Esophagus muscularis mucosa (tissue), 4 donors: ENCODE measurements at places on chromosomes 11 and 22. TPM values are rescaled to one million over a fixed set of nuclear protein-coding genes. Genes with fewer than 3 reads are reported as not detected.

HBD gene
- not detected for total RNA-seq

DEUP1 gene
- not detected for total RNA-seq

GUCD1 gene
- total RNA-seq: 93.4 TPM

BACE1 gene
- total RNA-seq: 20.8 TPM

PHF21B gene
- 9.4 TPM for total RNA-seq

LRP5 gene
- 34.0 TPM for total RNA-seq

MOB2 gene
- 66.6 TPM for total RNA-seq

DNA sequence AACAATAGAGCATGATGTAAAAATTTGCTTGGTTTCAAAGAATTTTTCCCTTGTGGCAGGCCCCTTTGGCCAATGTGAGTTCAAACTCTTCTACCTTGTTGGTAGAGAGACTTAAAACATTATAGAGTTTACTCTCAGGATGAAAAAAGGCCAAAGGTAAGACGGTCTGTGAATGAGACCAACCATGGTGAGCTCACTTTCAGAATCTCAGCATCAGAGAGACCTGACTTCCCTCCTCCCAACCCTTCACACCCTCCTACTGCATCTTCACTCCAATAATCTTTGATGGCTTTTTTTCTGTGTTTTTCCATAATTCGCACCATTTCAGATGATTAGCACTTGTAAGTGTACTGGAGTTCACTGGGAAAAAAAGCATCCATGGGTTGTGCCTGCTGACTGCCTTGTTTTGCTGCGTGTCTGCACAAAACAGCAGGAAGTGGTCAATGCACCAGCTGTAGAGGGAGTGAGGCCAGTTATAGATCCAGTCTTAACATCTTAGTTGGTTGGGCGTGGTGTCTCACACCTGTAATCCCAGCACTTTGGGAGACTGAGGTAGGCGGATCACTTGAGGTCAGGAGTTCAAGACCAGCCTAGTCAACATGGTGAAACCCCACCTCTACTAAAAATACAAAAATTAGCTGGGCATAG lies 64.1 kb downstream of the SLC1A2 start:
- no peaks in the 10 kb centered on the region for H3K27me3 ChIP-seq
- no peak overlapping the region for H3K27ac ChIP-seq
- H3K4me1 ChIP-seq: peaks cover 37% of the 10 kb centered on the region
- no peak for DNase-seq
- no peak overlapping the region for H3K4me3 ChIP-seq

GRCh38 chr22:19658967-19659804 lies 55.1 kb upstream of the SEPTIN5 start:
- DNase-seq: no peak
- H3K27me3 ChIP-seq: no peaks in the 10 kb centered on the region
- H3K27ac ChIP-seq: no peak overlapping the region
- H3K36me3 ChIP-seq: no peaks in the 10 kb centered on the region
- H3K4me3 ChIP-seq: no peak overlapping the region
- H3K4me1 ChIP-seq: peaks cover 4% of the 10 kb centered on the region

- no peaks in the 10 kb centered on the region for H3K27me3 ChIP-seq
- H3K36me3 ChIP-seq: no peaks in the 10 kb centered on the region
- no peak overlapping the region for H3K4me3 ChIP-seq
These were observed 624.5 kb downstream of the OPCML start for GRCh38 chr11:132907651-132908413.

- peak; percentile 62 for DNase-seq
- no peak overlapping the region for H3K4me3 ChIP-seq
- H3K27me3 ChIP-seq: no peaks in the 10 kb centered on the region
- H3K27ac ChIP-seq: no peak overlapping the region
- no peaks in the 10 kb centered on the region for H3K4me1 ChIP-seq
- H3K36me3 ChIP-seq: no peaks in the 10 kb centered on the region
These were observed 7.3 kb downstream of the HEPHL1 start for GRCh38 chr11:94028436-94028835.

GRCh38 chr22:44014241-44014640 lies 9.9 kb upstream of the PARVB start:
- no peaks in the 10 kb centered on the region for H3K4me1 ChIP-seq
- no peak overlapping the region for H3K27ac ChIP-seq
- H3K36me3 ChIP-seq: no peaks in the 10 kb centered on the region

- no peaks in the 10 kb centered on the region for H3K36me3 ChIP-seq
- DNase-seq: no peak
- no peaks in the 10 kb centered on the region for H3K27me3 ChIP-seq
These were observed 381.9 kb upstream of the TENM4 start for GRCh38 chr11:79822766-79823165.

GRCh38 chr22:49487950-49488349 lies 339.7 kb downstream of the BRD1 start:
- H3K27me3 ChIP-seq: no peaks in the 10 kb centered on the region
- no peak overlapping the region for H3K27ac ChIP-seq
- no peaks in the 10 kb centered on the region for H3K36me3 ChIP-seq
- no peak overlapping the region for H3K4me3 ChIP-seq
- no peak for DNase-seq
- no peaks in the 10 kb centered on the region for H3K4me1 ChIP-seq

- H3K27me3 ChIP-seq: no peaks in the 10 kb centered on the region
- H3K36me3 ChIP-seq: no peaks in the 10 kb centered on the region
- DNase-seq: no peak
- H3K4me1 ChIP-seq: peaks cover 11% of the 10 kb centered on the region
- peak overlapping the region; percentile 31 for H3K4me3 ChIP-seq
- H3K27ac ChIP-seq: no peak overlapping the region
These were observed 82.3 kb downstream of the RCN1 start for GRCh38 chr11:32172848-32173834.

GRCh38 chr11:111177037-111177871 lies 68.3 kb upstream of the POU2AF2 start:
- no peaks in the 10 kb centered on the region for H3K36me3 ChIP-seq
- no peak overlapping the region for H3K27ac ChIP-seq
- no peak for DNase-seq
- no peaks in the 10 kb centered on the region for H3K4me1 ChIP-seq
- H3K4me3 ChIP-seq: no peak overlapping the region
- H3K27me3 ChIP-seq: no peaks in the 10 kb centered on the region

DNA sequence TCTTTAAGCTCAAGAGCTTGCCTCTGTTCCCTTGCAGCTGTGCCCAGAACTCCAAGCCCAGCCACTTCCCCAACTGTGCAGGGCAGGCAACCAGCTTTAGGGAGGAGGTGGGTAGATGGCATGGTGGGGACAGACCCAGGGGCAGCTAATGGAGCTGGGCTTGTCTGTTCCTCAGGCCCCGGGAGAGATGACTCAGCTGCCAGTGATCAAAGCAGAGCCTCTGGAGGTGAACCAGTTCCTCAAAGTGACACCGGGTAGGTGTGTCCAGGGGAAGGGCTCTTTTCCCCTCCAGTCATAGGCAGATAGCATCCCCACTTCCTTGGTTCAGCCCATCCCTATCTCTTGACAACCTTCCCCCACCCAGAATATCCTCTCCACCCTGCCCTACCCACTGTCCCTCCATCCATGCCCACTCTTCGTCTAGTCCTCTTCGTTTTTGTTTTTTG lies 32.4 kb downstream of the CREB3L1 start:
- H3K27ac ChIP-seq: no peak overlapping the region
- peaks cover 12% of the 10 kb centered on the region for H3K4me1 ChIP-seq
- no peaks in the 10 kb centered on the region for H3K27me3 ChIP-seq
- H3K4me3 ChIP-seq: no peak overlapping the region
- DNase-seq: no peak
- H3K36me3 ChIP-seq: no peaks in the 10 kb centered on the region

DNA sequence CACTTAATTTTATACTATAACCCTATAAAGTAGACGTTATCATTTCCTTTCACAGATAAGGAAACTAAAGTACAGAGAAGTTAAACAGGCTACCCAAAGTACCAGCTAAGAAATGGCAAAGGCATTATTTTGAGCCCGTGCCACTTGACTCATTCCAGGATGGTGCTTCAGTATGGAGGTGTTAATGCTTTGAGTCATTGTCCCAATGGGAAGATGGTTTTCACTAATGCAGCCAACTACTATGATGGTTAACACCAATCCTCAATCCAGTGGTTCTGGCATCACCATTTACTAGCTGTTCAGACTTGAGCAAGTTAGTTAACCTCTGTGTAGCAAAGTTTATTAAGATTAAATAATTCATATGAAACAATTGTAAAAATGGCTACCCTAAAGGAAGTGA lies 123.1 kb upstream of the SLC5A12 start:
- DNase-seq: no peak
- H3K4me3 ChIP-seq: no peak overlapping the region
- H3K4me1 ChIP-seq: peaks cover 5% of the 10 kb centered on the region
- H3K27ac ChIP-seq: no peak overlapping the region
- H3K27me3 ChIP-seq: no peaks in the 10 kb centered on the region

DNA sequence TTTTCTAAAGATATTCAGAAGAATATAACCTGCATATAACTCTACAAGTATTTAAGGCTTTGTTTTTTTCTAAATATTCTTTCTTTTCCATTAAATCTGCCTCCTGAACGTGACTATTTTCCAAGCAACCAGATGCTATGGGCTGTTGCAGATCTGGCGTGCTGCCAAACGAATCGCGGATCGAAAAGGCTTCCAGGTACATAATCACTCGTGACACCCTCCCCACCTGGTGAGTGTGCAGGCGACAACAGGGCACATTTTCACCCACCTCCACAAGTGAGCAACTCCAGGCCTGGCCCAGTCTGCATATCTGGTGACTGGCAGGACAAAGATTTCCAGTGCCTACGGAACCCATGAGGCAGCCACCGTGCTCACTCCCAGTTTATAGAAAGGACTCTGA lies 660.1 kb downstream of the OPCML start:
- H3K36me3 ChIP-seq: no peaks in the 10 kb centered on the region
- H3K27me3 ChIP-seq: no peaks in the 10 kb centered on the region
- no peaks in the 10 kb centered on the region for H3K4me1 ChIP-seq
- no peak for DNase-seq
- no peak overlapping the region for H3K27ac ChIP-seq
- no peak overlapping the region for H3K4me3 ChIP-seq

DNA sequence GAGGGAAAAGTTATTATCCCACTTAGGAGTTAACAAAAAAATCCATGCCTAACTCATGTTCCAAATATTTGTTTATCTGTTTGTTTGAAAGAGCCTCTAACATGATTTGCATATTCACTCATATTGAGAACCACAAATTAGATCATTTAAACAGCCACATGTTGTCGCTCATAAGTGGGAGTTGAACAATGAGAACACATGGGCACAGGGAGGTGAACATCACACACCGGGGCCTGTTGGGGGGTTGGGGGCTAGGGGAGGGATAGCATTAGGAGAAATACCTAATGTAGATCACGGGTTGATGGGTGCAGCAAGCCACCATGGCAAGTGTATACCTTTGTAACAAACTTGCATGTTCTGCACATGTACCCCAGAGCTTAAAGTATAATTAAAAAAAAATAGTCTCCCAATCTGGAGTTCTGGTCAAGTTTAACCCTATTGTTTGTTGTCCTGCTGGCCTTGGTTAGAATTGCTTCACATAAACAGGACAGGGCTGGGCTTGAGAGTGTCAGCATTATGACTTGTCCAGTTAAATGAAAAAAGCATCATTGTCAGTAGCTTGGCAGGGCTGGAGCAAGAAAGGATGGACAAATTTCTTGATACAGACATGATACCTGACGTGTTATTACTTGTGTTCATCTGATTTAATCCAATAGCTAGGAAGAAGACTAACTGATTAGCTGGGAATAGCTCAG lies 57.8 kb upstream of the PSMA1 start:
- peaks cover 11% of the 10 kb centered on the region for H3K4me1 ChIP-seq
- H3K27me3 ChIP-seq: no peaks in the 10 kb centered on the region
- DNase-seq: no peak
- H3K4me3 ChIP-seq: no peak overlapping the region
- no peaks in the 10 kb centered on the region for H3K36me3 ChIP-seq

- H3K4me1 ChIP-seq: no peaks in the 10 kb centered on the region
- H3K36me3 ChIP-seq: no peaks in the 10 kb centered on the region
- H3K27me3 ChIP-seq: peaks cover 23% of the 10 kb centered on the region
- no peak for DNase-seq
- no peak overlapping the region for H3K4me3 ChIP-seq
These were observed 48.6 kb upstream of the SLC22A12 start for GRCh38 chr11:64542172-64543125.

DNA sequence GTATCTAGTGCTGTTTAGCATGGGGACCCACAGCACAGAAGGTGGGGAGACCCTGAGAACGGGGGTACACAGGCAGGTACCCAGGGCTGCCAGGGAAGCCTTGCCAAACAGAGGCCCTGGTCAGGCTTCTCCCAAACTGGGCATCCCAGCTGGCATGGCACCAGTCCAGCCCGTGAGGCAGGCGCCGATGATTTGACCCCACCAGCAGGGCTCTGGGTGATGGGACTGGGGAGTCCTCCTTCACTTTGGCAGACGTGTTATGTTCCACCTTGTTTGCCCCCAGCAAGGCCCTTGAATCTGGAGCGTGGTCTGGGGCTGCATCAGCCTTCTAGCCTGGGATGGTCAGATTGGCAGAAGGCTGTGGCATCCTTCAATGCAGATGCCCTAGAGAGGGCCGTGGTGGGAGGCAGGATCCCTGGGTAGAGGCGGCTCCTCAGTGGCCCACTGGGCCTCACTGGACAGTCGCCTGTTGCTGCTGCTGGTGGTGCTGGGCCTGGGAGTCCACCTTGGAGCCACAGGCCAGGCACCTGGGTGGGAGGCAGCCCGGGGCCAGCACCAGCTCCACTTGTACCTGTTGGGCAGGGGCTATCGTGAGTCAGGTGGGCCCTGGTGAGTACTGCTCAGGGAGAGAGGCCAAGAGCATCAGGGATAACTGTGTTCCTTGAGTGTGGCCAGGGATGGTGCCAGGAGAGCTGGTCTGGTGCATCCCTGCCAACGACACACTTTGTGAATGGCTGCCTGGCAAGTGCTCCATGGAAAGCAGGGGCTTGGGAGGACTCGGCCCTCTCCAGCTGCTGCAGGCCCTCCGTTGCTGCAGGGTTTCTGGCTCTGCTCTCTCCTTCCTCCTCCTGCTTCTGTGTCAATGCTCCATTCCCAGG lies 3.3 kb downstream of the ADORA2A start:
- DNase-seq: no peak
- H3K27ac ChIP-seq: no peak overlapping the region
- peaks cover 43% of the 10 kb centered on the region for H3K4me1 ChIP-seq

DNA sequence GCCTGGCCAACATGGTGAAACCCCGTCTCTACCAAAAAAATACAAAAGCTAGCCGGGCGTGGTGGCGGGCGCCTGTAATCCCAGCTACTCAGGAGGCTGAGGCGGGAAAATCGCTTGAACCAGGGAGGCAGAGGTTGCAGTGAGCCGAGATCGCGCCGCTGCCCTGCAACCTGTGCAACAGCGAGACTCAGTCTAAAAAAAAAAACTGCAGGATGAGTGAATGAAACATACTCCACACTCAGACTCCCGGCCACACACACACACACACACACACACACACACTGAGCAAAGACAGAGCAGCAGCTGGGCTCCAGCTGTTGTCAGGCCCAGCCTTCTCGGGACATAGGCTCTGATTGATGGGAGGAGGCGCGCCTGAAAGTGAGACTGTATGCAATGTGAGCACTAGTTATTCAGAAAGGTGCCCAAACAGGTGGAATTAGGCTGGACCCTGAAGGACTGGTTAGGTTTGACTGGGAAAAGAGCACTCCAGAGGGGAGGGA lies 1.5 kb upstream of the PLEKHA7 start:
- no peak for DNase-seq
- peaks cover 22% of the 10 kb centered on the region for H3K4me1 ChIP-seq
- no peak overlapping the region for H3K27ac ChIP-seq
- no peaks in the 10 kb centered on the region for H3K36me3 ChIP-seq
- H3K4me3 ChIP-seq: no peak overlapping the region
- peaks cover 18% of the 10 kb centered on the region for H3K27me3 ChIP-seq

GRCh38 chr11:6298605-6299004 lies 21.7 kb downstream of the CAVIN3 start:
- no peak overlapping the region for H3K4me3 ChIP-seq
- H3K4me1 ChIP-seq: no peaks in the 10 kb centered on the region
- no peaks in the 10 kb centered on the region for H3K36me3 ChIP-seq
- H3K27ac ChIP-seq: no peak overlapping the region

GRCh38 chr11:73916435-73916834 lies 34.4 kb upstream of the DNAJB13 start:
- no peak overlapping the region for H3K27ac ChIP-seq
- DNase-seq: no peak
- H3K4me1 ChIP-seq: no peaks in the 10 kb centered on the region
- no peaks in the 10 kb centered on the region for H3K27me3 ChIP-seq
